Adipocyte (in vitro differentiated cells): ENCODE measurements at places on chromosomes 16 and 17.

DNA sequence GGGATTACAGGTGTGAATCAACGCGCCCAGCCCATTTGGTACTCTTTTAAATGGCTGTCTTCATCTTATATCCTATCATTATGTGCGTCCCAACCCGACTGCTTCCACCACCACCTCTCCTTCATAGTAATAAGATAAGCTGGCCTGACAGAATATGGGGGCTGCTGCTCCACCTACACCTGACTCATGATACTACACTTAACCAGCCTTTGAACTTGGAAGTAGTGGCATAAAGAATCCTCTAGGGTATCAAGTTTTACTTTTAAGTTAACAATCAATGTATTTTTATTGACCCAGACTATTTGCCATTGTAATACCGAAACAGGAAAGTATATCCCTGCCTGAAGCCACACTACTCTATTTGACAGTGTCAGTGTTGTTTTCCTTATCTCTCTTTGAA, 18.8 kb downstream of the PDZD9 start:
- no peak for DNase-seq

DNA sequence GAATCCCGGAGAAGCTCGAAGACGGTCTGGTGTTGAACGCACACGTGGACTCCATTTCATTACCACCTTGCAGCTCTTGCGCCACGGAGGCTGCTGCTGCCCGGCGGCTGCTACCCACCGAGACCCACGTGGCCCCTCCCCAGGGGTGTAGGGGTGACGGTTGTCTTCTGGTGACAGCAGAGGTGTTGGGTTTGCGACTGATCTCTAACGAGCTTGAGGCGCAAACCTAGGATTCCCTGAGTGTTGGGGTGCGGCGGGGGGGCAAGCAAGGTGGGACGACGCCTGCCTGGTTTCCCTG, 1.7 kb upstream of the CBX4 start:
- DNase-seq = no peak

- DNase-seq = no peak
Measured at GRCh38 chr17:50952013-50952412, 85.9 kb upstream of the TOB1 start.

DNA sequence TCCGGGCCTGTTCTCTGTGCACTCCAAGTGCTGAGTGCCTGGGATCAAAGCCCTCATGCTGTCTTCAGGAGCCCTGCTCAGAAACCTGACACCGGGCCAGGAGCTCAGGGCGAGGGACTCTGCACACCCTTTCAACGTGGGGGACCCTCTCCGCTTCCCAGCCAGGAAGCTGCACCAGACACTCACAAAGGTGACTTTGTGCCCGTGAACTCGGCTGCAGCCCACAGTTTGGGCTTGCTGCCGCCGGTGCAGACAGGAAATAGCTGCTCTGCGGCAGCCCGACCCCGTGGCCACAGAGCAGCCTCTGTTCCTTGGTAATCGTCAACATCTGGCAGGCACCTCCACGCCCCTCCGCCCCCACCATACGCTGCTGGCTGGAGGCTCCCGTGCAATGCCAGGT, 93.4 kb upstream of the METRNL start:
- peak; percentile 25 for DNase-seq

DNA sequence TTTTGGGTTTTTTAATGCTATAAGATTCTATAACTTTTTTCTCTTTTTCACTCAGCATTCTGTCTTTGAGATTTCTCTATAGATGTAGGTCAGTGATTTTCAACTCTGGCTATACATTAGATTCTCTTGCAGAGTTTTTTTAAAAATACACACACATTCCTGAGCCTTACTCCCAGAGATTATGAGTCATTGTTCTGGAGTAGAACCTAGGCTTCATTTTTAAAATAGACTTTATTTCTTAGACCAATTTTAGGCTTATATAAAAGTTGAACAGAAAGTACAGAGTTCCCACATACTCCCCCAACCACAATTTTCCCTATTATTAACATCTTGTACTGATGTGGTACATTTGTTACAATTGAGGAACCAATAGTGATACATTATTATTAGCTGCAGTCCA, 63.3 kb downstream of the CYB561 start:
- peak; percentile 57 for DNase-seq

DNA sequence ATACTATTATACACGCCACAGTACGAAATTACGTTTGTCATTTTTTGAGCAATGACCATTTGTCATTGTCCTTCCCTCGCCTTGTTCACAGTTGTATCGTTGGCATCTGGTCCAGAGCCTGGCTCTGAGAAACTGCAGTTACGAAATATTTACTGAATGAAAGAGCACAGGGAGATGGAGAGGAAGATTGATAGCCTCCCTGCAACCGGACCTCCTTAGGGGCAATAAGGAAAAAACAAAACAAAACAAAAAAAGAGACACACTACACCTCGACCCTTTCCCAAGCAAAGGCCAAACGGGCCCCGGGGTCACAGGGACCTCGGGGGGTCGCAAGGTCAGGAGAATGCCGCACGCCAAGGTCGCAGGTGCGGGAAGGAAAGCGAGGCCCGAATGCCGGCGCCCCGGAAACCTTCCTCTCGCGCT, 857 bp downstream of the GOT2 start:
- DNase-seq = peak; percentile 69

DNA sequence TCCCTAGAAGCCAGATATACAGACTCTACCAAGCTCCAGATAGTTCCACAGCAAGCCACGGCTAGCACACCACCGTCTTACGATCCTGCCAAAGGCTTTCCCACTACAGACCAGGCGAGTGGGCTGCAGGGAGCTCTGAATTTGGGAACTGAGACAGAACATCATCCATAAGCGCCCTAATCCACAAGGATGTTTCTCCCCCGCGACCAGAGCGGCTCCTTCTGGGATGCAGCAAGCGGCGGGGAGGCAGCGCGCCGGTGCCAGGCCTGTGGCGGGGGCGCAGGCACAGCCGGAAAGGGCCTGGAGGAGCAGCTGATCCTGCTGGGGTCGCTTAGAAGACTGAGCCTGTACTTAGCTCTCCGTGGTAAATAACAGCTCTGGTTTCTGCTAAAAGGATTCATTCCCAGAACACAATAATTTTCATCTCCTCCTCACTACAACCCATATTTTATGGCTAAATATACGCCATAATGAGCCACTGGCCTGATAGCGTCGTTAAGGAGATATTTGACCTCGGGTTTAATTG, 16.2 kb upstream of the FOXF1 start:
- DNase-seq = no peak

- no peak for DNase-seq
Measured at GRCh38 chr17:6994118-6994598, 1.7 kb upstream of the ALOX12 start.

DNA sequence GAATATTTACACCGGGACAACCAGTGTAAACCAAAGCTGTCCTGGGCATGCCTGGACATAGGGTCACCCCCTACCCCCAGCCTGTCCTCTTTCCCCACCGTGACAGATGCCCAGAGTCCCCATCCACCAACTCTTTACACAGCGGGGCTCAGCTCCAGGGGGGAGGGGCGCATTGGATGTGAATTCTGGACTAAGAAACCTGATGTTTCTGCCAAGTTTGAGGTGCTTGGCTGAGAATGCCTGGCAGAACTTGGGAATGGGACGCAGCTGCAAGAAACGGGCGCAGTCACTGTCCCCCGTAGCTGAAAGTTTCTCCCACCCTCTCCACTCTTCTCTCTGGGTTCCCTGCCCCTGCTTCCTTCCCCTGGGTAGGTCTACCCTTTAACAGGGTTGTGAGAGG, 68.0 kb upstream of the CDC42EP4 start:
- DNase-seq = no peak

GRCh38 chr16:24769806-24770205, 40.4 kb downstream of the TNRC6A start:
- DNase-seq = peak; percentile 67

GRCh38 chr16:82653550-82654511, 27.1 kb downstream of the CDH13 start:
- peak; percentile 83 for DNase-seq

DNA sequence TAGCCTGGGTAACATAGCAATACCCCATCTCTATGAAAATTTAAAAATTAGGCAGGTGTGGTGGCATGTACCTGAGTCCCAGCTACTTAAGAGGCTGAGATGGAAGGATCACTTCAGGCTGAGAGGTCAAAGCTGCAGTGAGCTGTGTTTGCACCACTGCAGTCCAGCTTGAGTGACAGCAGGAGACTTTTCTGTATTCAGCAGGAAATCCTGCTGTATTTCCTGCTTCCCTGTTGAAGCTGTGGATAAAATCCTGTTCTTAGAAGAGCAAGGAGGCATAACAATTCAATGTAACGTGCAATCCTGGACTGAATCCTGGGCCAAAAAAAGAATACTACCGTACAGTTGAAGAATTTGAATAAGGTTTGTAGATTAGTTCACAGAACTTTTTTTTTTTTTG, 62.2 kb downstream of the FBXL20 start:
- no peak for DNase-seq

DNA sequence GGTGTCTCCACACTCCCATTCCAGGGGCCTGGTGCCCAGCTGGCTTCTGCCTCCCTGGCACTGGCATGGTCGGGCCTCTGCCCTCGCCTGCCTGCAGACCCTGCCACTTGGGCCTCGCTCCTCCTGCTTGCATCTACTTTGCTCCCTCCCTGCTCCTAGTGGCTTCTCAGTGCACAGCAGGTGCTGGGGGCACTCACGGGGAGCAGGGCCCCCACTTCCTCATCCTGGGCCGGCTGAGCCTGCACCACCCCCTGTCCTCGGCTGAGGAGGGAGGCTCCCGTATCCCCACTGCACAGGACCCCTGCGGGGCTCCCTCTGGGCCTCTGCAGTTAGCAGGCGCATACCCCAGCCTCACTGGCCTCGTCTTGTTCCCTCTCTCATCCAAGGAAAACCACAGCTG, 35.2 kb downstream of the CIBAR2 start:
- DNase-seq = no peak

DNA sequence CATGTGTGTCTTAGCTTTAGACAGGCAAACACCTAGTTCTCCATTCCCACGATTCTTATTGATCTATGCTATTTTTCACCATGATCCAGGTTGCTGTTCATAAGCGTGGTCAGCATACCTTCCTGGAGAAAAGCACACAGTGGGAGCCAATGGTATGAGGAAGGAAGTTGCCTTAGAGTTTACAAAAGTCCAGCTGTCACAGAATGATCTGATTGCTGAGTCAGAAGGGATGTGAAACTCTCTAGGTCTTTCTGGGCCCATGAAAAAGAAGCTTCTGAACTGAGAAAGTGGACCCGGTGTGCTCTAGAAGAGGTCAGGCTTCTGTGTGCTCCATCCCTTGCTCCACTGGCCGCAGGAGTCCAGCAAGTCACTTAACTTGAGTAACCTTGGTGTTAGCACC, 71.0 kb upstream of the CCL1 start:
- no peak for DNase-seq

- no peak for DNase-seq
Measured at GRCh38 chr16:75466760-75467159, 2.3 kb upstream of the TMEM170A start.

- DNase-seq = no peak
Measured at GRCh38 chr17:28319598-28319935, 567 bp downstream of the TMEM97 start.

GRCh38 chr17:15462976-15463772, 4.2 kb downstream of the CDRT4 start:
- peak; percentile 89 for DNase-seq

- no peak for DNase-seq
Measured at GRCh38 chr17:35286120-35286781, 43.4 kb downstream of the SLFN5 start.

- no peak for DNase-seq
Measured at GRCh38 chr16:873889-874288, 73.4 kb upstream of the GNG13 start.
